ENCODE measurements at places on chromosomes 1 and 21.

DNA sequence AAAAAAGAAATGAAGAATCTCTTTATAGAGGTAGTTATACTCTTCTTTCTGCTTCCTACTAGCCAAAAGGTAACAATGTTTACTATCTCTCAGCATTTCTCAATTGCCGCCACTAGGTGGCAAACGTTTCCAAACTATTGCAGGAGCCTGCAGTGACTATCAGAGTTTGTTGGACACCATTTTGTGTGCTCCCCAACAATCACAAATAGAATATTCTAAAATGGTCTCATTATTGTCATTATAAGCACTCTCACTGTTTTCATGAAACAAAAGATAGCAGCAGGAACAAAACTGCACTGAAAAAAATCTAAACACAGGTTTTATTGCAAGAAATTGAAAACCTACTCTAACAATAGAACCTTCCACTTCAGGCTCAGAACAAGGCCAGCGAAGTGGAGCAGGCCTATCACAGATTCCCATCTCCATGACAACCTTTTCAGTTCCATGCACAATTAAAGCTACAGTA is 83.9 kb upstream of the PLPPR4 start:
- peak; percentile 80 for DNase-seq

- no peak for DNase-seq
Measured at GRCh38 chr21:41229509-41230248, 61.7 kb downstream of the BACE2 start.

- no peak for DNase-seq
Measured at GRCh38 chr1:230306169-230306568, 120.0 kb downstream of the PGBD5 start.

GRCh38 chr1:2528966-2529783 is 888 bp downstream of the HES5 start:
- no peak for DNase-seq

DNA sequence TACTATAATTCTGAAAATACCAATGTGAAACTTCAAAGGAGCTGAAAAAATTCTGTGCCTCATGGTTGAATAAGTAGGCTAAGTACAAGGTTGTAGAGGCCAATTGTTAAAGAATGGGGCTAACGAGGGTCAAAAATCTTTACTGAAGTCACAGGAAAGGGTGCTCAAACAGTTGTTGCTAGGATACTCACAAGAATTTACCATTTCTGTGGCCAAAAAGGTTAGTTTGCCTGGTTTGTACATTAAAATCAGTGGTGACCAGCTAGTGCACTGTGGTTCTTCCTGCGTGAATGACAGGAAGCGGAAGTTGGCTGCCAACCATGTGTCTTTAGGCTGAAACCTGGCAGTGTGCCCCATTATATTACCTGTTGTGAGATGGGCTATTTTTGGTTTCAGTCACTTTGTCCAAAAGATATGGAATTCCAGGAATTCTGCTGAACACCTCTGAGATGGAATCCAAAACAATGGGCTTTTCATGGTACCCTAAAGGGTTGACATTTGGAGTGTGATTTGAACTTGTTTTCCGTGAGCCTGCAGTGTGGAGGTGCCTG is 13.5 kb downstream of the MAP3K21 start:
- no peak for DNase-seq

DNA sequence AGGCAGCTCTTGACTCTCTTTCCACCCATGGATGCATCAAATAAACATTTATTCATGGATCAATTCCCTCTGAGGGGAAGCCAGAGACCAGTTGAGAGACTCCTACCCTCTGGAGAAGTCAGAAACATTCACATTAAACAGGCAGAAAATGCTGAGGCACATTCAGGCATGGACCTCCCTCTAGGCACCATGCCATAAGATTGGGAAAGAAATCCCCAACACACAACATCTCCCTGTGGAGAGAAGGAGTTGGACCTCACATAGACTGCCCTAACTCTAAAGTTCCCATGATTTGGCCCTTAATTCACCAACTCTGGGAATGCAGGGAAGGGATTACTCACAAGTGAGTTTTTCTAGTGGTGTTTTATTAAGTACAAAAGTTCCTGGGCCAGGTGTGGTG is 415.3 kb upstream of the C1orf87 start:
- DNase-seq: no peak

GRCh38 chr1:63624911-63625310 is 31.7 kb downstream of the PGM1 start:
- DNase-seq: no peak

DNA sequence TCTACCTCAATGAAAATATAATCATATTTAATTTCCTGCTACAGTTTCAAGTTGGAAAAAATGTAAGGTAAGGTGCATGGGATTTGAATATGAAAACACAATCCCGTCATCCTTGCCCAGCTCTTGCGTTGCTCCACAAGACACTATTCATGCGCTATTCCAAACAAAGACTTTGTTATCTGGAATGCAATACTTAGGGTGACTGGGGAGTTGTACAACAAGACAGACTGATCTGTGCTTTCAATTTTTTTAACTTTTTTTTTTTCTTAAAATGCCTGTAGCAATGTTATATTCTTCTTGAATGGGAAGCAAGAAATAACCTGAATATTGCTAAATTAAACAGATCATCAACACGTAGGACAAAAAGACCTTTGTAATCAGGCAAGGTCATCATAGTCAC is 1077.2 kb downstream of the TTLL7 start:
- DNase-seq: no peak

DNA sequence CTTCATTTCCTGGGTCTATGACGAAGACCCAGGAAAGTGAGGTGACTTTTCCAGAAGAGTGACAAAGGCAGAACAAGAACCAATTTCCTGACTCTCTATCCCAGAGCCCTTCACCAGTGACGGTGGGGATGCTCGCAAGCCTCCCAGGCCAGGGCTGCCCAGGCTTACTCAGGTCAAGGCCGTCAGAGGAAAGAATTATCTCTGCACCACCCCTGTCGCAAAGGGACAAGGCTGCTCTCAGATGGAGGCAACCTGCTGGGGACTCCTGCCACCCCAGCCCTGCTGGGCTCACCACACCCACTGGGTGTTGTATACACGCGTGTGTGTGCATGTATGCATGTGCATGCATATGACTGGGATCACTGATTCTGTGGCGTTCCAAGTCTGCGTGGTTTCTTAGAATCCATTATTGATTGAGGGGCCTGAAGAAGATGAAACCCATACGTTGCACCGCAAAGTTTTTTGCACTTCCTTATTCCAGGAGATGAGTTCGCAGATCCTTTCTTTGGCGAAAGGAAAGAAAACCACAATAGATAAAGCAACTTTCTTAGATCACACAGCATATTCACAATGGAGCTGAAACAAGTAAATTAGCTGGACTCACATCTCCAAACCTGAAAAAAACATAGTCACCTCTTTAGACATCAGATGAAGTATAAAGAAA is 255.8 kb downstream of the RHOU start:
- DNase-seq: no peak

DNA sequence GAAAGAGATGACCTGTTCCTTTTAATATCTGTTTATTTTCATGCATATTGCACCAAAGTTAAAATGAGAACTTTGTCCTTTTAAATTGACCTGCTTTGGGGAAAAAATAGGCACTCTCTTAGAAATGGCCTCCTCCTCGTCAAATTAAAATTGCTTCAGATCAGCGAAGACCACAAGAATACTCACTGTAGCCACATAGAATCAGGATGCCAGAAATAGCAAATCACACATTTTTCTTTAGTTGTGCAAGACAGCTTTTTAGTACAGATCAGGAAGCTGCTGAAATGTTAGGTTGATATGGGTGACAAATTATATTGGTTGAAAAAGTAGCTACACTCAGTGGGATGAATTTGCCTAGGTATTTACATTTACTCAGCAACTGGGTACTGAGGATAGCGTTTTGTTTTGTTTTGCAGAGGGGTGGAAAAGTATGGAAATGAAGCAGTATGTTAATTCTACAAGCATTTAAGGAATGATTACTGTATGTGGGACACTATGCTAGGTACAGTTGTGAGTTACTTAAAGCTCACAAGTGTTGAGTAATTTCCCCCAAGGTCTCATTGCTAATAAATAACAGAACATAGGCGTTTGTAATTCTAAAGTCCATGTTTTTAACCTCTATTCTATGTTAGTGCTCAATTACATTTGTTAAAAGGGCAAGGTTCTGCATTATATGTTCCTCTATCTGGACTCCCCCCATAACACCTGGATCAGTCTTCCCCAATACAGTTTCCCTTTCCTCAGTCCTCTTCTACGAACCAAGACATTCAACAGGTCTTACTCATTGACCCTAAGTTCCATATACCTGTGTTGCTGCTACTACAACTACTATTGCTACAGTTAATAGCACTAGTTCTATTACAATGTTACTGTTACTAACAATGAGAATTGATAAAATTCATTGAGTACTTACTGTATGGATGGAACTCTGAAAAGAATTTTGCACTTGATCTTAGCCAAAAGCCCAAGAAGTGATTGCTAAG is 99.4 kb upstream of the S1PR1 start:
- no peak for DNase-seq

DNA sequence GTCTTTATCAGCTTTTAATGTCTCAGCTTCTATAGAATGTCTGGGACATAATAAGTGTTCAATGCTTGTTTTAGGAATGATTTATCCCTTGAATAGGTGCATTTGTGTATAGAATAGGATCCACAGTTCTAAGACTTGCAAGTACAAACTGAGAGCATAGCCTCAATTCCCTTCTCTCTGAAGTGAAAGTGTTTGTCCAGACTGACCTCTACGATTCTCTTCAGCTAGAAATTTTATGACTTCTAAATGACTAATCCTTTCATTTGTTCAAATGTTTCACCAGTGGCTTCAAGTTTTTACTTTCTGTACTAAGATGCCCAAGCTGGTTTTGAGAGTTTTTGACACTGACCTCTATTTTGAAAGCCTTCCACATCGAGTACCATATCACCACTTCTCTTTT is 608.2 kb upstream of the ADGRL4 start:
- DNase-seq: no peak

Data from NCI-H774 (cell line).